Activated CD4-positive, alpha-beta memory T cell treated with anti-CD3 and anti-CD28 coated beads, Interleukin-2, amount 10 ng/mL, durations not matched to agents 7 days and 5 days (primary cell): ENCODE measurements at places on chromosomes 2 and 18. TPM values are rescaled to one million over a fixed set of nuclear protein-coding genes. Genes with fewer than 3 reads are reported as not detected.

DNA sequence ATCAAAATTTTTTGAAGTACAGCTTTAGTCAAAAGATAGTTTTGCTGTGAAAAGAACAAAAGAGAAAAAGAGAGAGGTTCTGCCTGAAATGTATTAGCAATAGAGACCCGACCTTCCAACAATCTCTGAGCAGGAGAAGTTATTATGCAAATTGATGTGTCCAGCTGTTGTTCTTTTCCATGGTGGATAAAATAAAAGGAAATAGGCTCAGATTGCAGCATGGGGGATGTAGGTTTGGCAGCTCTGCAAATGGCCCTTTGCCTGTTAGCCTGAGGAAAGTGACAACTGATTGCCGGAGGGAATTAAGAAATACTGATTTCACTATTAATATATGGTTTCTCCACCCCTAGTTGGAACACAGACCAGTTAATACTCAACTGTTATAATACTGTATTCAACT, 1283.2 kb upstream of the NXPH2 start:
- no peaks in the 10 kb centered on the region for H3K27me3 ChIP-seq
- H3K36me3 ChIP-seq, result no peaks in the 10 kb centered on the region
- no peak overlapping the region for H3K27ac ChIP-seq
- no peaks in the 10 kb centered on the region for H3K4me1 ChIP-seq
- no peak overlapping the region for H3K4me3 ChIP-seq

The CYTIP gene
- 406 TPM for total RNA-seq

The TBR1 gene
- total RNA-seq, result not detected

DNA sequence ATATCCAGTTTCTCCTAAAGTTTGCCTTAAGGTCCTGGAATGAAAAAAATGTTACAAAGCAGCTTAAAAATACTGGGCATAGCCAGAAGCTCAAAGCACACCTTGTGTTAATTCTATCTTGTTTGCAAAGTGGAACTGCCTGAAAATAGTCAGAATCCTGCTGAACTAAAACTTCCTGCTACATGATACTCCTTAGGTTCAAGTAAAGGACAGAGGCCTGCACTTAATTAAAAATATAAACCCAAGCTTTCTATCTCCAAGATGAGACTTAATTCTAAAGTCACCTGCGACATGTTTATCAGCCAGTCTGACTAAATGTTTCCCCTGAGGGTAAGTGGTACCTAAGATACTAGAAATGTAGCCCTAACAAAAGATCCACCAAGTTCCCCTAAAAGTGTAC, 103.4 kb downstream of the CHST9 start:
- H3K27me3 ChIP-seq, result no peaks in the 10 kb centered on the region
- H3K27ac ChIP-seq, result no peak overlapping the region
- no peaks in the 10 kb centered on the region for H3K36me3 ChIP-seq
- no peak overlapping the region for H3K4me3 ChIP-seq

DNA sequence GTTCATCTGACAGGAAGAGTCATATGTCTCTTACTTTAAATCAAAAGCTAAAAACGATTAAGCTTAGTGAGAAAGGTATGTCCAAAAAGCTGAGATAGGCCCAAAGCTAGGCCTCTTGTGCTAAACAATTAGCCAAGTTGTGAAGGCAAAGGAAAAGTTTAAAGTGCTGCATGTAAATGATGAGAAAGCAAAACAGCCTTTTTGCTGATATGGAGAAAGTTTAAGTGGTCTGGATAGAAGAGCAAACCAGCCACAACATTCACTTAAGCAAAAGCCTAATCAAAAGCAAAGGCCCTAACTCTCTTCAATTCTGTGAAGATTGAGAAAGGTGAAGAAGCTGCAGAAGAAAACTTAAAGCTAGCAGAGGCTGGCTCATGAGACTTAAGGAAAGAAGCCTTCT, 511.3 kb upstream of the FAM98A start:
- DNase-seq, result no peak
- H3K27me3 ChIP-seq, result no peaks in the 10 kb centered on the region
- no peaks in the 10 kb centered on the region for H3K4me1 ChIP-seq
- H3K36me3 ChIP-seq, result no peaks in the 10 kb centered on the region
- H3K4me3 ChIP-seq, result no peak overlapping the region

The NR4A2 gene
- total RNA-seq, result 3.4 TPM

GRCh38 chr18:13376841-13377351, 158.3 kb downstream of the LDLRAD4 start:
- peak; percentile 64 for DNase-seq
- H3K36me3 ChIP-seq, result no peaks in the 10 kb centered on the region
- H3K4me3 ChIP-seq, result peak overlapping the region; percentile 14
- peaks cover 71% of the 10 kb centered on the region for H3K4me1 ChIP-seq
- no peaks in the 10 kb centered on the region for H3K27me3 ChIP-seq
- peak overlapping the region; percentile 76 for H3K27ac ChIP-seq

- H3K27ac ChIP-seq, result no peak overlapping the region
- H3K4me1 ChIP-seq, result peaks cover 5% of the 10 kb centered on the region
- no peaks in the 10 kb centered on the region for H3K36me3 ChIP-seq
- H3K27me3 ChIP-seq, result peaks cover 12% of the 10 kb centered on the region
- H3K4me3 ChIP-seq, result no peak overlapping the region
- DNase-seq, result no peak
Measured at GRCh38 chr2:196431957-196432356, 207.6 kb upstream of the CCDC150 start.

DNA sequence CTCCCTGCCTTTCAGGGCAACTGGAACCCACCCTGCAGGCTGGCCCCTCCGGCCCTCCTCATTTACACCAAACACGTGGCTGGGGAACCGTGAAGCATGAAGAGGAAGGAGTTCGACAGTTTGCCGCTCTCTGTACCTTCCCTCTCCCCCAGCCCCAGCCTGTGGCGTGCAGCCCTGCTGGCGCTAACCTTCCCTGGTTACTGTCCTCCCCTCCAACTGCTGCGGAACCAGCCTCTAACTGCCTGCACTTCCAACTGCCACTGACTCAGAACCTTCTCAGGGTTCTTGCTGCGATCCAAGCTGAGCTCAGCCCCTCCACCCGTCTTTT, 19.2 kb upstream of the GNAL start:
- H3K4me3 ChIP-seq, result no peak overlapping the region
- no peaks in the 10 kb centered on the region for H3K36me3 ChIP-seq
- DNase-seq, result no peak
- H3K27me3 ChIP-seq, result peaks cover 9% of the 10 kb centered on the region
- H3K27ac ChIP-seq, result no peak overlapping the region

DNA sequence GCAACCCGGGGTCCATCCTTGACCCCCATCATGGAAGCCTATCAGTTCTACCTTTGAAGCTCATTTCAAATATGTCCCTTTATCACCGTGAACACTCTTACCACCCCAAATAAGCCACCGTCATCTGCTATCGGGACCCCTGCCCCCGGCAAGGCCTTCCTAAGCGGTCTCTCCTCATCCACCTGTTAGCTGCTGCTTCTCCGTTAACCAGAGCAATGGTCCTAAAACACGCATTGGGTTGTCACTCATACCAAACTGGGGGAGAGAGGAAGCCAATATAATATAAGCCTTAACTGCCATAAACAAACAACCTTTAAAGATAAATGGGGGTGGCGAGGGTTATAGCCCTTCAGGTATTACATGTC, 680 bp downstream of the ASNSD1 start:
- H3K4me3 ChIP-seq, result no peak overlapping the region
- peaks cover 51% of the 10 kb centered on the region for H3K4me1 ChIP-seq
- H3K27me3 ChIP-seq, result no peaks in the 10 kb centered on the region
- no peak for DNase-seq

The MYCN gene
- total RNA-seq, result not detected
